ENCODE measurements at places on chromosomes 5 and 9.

DNA sequence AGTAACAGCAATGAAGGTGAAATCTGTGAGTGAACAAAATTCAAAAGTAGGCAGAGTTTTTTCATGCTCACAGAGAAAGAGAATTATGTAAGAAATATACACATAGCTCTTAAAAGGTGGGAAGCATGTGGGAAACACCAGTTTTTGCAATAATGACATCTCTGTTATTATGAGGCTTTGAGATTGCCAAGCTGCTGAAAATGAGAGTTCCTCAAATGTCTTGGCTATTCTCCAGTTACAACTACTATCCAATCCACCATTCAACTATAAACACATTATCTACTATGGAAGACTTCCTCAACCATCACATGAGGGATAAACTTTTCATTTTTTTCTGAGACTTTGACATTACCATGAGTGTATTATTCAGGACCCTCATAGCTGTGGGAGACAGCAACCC lies 420.8 kb upstream of the ACTBL2 start:
- no peak for DNase-seq

- DNase-seq, result no peak
These were observed 376.6 kb downstream of the EFNA5 start for GRCh38 chr5:107294211-107294550.

GRCh38 chr5:106699198-106699597 lies 971.5 kb downstream of the EFNA5 start:
- DNase-seq, result no peak

DNA sequence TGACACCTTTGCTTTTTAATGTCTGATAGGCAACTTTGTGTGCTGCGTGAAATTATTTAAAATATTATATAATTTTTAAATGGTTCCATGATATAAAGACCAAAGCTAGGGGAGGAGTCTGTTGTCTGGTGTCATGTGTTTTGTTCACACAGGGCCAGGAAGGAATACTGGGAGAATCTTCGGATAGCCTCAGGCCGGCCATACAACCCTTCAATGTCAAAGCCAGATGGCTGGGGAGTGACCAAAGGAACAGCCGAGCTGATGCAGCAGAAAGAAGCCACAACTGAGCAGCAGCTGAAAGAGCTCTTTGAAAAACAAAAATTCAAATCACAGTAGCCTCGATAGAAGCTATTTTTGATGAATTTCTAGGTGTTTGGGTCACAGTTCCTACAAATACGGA lies 19.2 kb downstream of the BHMT start:
- no peak for DNase-seq

DNA sequence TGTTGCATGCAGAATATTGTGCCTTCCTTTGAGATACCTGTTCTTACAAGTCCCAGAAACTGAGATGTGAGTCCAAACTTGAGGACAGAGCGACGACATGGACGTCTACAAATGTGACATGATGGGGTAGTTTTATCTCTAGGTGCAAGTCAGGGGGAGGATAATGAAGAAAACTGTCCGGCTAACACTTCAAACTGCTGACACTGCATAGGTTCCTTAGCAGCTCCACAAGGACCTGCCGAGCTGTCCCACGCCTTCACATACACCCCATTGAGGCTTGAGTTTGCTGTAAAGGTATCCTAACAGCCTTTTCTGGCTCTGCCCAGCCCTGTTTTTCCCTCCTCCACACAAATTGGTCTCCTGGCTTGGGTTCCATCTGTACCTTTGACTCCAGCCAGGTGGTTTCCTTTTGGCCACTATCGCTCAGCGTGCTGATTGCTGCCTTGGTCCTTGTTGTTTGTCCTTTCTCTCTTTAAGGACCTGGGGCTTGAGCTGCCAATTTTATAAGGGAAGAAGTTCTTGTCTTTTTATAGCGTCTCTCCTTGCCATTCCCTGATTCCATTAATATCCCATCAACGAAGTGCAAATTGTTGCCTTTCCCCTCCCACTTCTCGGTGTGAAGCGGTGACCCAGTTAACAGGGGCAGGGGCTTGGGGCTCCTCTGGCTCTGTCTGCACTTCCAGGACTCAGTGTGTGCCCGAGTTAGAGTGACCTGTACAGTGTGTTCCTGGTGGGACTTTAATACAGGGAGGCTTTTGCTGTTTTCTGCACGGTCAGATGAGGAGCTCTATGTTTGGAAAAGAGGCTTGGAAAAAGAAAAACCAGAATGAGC lies 100.3 kb downstream of the PCSK1 start:
- no peak for DNase-seq

GRCh38 chr5:106875591-106876297 lies 795.0 kb downstream of the EFNA5 start:
- no peak for DNase-seq

GRCh38 chr5:167725264-167725663 lies 566.2 kb upstream of the WWC1 start:
- no peak for DNase-seq

GRCh38 chr5:178473854-178474253 lies 116.3 kb downstream of the COL23A1 start:
- no peak for DNase-seq

DNA sequence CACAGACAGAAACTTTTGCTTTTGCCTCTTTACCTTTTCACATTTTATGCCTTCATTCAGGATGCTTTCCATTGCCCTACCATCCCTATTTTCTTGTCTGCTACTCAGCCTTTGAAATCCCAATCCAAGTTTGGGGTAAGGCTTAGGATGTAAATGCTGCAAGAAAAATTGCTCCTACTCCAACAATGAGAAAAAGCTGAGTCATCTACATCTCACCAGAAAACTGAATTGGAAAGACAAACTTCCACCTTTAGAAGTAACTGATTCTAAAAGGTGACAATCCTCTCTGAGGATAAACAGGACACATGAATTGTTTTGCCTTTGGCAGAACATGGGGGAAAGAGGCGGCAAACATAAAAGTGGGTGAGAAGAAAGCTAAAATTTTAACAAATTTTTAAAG lies 295.6 kb downstream of the NR2F1-AS1 start:
- no peak for DNase-seq

GRCh38 chr9:111458139-111459009 lies 25.8 kb downstream of the ECPAS start:
- no peak for DNase-seq

- DNase-seq, result no peak
These were observed 179.8 kb upstream of the ARRDC3 start for GRCh38 chr5:91562922-91563321.
